ENCODE measurements at places on chromosomes 2 and 18.

DNA sequence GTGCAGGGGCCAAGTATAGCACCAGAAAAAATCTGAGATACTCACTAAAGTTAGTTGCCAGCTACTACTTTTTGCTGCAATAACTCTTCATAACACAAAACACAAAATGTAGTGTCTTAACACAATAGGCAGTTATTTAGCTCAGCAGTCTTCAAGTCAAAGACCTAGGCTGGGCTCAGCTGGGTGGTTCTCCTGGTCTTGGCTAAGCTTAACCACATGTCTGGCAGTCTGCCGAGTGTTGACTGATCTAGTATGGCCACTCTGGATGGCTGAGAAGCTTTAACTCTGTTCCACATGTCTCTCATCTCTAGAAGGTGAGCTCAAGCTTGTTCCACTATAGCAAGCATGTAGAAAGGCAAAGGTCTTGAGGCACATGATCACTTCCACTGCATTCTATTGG is 451.6 kb downstream of the SOX11 start:
- DNase-seq: no peak

- DNase-seq: no peak
Observed at GRCh38 chr2:127106457-127106990, 430 bp downstream of the BIN1 start.

- DNase-seq: no peak
Observed at GRCh38 chr2:216078776-216079175, 2.8 kb downstream of the PECR start.

DNA sequence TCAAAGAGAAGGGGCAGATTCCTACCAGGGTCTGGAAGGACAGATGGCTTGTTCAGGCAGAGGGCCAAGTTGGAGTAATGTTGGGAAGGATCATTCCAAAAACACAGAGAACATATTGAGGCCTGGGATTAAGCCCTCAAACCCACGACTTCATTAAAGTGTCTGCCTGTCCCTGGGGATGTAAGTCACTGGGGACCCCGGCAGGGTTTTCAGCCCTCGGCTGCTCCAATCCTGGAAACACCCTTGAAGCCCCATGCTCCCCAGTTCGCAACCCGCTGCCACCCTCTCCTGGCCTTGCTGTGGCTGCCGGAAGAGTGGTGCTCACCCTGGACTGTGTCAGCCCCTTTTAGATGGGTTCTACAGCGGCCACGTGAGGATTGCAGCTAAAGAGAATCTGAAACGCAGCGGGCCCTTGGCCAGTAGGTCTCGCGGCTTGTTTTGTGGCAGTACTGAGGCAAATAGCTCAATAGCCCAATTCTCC is 79.9 kb downstream of the EPAS1 start:
- DNase-seq: no peak
